ENCODE measurements at places on chromosomes 4 and X. TPM values are rescaled to one million over a fixed set of nuclear protein-coding genes. Genes with fewer than 3 reads are reported as not detected.

DNA sequence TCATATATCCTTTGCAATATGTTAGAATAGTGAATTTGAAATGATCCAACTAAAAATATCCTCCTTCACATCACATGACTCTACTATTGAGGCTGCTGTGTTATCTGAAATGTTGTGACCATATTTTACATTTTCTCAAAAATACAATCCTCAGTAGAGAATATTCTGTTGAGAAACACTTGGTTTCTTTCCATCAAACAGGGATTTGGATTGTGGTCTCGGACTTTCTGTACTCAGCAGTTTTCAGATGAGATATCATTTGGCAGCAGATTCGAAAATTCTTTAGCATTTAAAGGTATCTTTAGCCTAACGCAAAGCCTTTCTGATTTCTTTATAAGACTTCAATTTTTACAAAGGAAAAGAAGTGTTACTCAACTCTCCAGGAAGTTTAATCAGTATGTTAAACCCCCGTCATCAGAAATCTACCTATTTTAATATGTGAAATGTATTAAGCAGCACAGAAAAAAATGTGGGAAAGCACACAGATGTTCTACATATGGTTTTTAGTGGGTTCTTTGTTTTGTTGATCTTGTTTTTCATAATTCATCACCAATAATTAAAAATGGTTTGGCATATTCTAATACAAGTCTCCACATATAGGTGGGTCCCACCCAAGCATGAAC, 55.4 kb upstream of the ANXA3 start:
- no peak overlapping the region for H3K27ac ChIP-seq
- no peak overlapping the region for H3K4me3 ChIP-seq
- no peaks in the 10 kb centered on the region for H3K27me3 ChIP-seq
- peak; percentile 89 for DNase-seq
- H3K4me1 ChIP-seq: no peaks in the 10 kb centered on the region

GRCh38 chrX:1700757-1701156, 85.9 kb downstream of the ASMT start:
- H3K36me3 ChIP-seq: no peaks in the 10 kb centered on the region
- DNase-seq: no peak
- H3K4me3 ChIP-seq: no peak overlapping the region
- H3K27ac ChIP-seq: no peak overlapping the region

- DNase-seq: no peak
- H3K4me3 ChIP-seq: no peak within 1 kb of the TSS
- no peaks in the 10 kb centered on the region for H3K27me3 ChIP-seq
These were observed at the start of gene IL13RA2 for GRCh38 chrX:115017455-115017854. Gene IL13RA2, minus strand, starts transcription at chrX:115017616. Its CDS starts 347 bp downstream, at chrX:115017269.

- DNase-seq: no peak
- H3K4me1 ChIP-seq: no peaks in the 10 kb centered on the region
- no peaks in the 10 kb centered on the region for H3K36me3 ChIP-seq
- no peak overlapping the region for H3K27ac ChIP-seq
- H3K27me3 ChIP-seq: peaks cover 15% of the 10 kb centered on the region
These were observed 29.9 kb upstream of the GAB1 start for GRCh38 chr4:143306788-143307187.

- no peak overlapping the region for H3K4me3 ChIP-seq
- no peaks in the 10 kb centered on the region for H3K27me3 ChIP-seq
- DNase-seq: no peak
- H3K36me3 ChIP-seq: no peaks in the 10 kb centered on the region
- no peaks in the 10 kb centered on the region for H3K4me1 ChIP-seq
These were observed 42.6 kb downstream of the C4orf51 start for GRCh38 chr4:145722561-145722960.

DNA sequence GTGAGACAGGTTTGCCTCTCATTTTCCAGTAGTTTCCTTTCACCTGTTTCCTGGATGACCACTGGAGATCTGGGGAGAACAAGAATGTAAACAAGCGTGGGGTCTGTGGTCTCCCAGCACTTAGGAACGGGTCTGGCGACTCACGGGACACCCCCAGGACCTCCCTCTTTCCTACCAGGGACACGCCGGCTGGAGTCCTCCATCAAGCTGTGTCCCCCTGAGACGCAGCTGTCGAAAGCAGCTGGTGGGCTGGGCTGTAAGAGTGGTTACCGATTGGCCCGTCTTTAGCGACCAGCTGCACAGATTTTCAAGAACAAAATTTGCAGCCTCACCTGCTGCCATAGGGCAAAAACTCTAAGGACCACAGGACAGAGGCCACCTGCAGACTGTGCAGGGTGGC, 11.9 kb downstream of the LRPAP1 start:
- H3K4me1 ChIP-seq: no peaks in the 10 kb centered on the region
- H3K27me3 ChIP-seq: no peaks in the 10 kb centered on the region
- peaks cover 35% of the 10 kb centered on the region for H3K36me3 ChIP-seq
- no peak overlapping the region for H3K27ac ChIP-seq
- no peak overlapping the region for H3K4me3 ChIP-seq
- DNase-seq: no peak

DNA sequence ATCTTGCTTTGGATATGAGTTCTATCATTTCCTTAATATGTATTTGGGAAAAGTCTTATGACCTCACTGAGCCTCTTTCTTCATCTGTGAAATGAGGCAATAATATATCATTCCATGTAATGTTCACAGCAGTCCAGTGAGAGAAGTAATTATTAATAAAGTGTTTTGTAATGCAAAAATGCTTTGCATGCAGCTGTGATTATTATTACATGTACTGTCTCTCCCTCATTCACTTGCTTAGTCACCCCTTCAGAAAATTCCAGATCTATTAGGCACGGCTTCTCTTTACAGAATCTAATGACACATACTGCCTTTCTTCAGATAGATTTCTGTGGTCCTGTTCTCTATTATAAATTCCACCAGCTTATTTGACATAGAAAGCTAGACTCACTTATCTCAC, 53.5 kb upstream of the FGF13 start:
- H3K4me3 ChIP-seq: no peak overlapping the region
- H3K4me1 ChIP-seq: peaks cover 3% of the 10 kb centered on the region
- no peaks in the 10 kb centered on the region for H3K36me3 ChIP-seq
- no peaks in the 10 kb centered on the region for H3K27me3 ChIP-seq

DNA sequence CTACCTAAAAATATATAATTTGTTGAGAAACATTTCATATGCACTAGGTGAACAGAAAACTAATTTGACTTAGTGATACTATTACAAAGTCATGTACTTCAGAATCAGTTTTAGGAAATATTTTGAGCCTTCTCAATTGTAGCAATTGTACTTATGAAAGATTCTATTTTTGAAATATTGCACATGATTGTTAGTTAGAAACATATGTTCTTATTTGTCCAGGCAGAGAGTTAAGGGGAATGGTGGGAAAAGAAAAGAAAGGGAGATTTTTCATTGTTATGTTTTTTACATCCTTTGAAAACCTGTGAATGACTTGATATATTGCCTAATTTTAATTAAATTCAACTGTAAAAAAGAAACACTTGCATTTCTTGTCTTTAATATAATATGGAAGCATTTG, 66.0 kb downstream of the GLRB start:
- no peaks in the 10 kb centered on the region for H3K36me3 ChIP-seq
- H3K27ac ChIP-seq: no peak overlapping the region
- no peaks in the 10 kb centered on the region for H3K27me3 ChIP-seq
- H3K4me1 ChIP-seq: no peaks in the 10 kb centered on the region
- H3K4me3 ChIP-seq: no peak overlapping the region
- no peak for DNase-seq

DNA sequence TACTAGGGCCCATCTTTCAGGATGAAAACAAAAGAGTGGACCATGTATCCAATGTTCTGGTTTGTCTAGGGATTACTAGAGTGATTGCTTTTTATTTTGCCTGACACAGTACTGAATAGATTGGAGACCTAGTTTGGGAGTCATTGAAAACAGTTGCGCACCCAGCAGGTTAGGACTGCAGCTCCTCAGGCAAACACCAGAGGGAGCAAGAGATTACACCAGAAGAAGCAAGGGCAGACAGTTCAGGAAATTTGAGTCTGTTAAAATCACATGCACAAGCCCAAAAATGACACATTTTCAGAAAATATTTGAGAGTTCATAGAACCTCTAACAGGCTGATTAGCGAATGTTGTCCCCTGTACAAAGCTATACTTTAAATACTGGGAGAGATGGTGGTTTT, 55.6 kb downstream of the CYLC1 start:
- DNase-seq: no peak
- no peaks in the 10 kb centered on the region for H3K4me1 ChIP-seq
- no peaks in the 10 kb centered on the region for H3K36me3 ChIP-seq

DNA sequence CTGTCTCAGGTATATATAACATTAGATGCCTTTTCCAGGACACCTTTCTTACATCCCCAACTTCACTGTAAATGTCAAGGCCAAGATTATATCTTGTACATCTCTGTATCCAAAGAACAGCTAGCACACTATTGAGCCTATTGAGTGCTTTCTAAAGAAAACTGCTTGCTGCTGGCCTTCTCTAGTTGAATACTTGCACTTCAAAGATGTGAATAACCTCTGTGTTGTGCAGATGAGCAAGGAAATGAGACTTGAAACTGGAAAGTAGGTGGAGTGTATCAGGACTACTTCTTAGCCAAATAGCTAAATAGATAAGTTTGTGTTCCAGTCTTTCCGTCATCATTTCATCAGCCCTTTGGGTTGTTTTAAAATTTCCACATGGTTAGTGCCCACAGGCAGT, 704.4 kb upstream of the AMOT start:
- no peak overlapping the region for H3K27ac ChIP-seq
- no peak for DNase-seq
- H3K4me1 ChIP-seq: no peaks in the 10 kb centered on the region
- no peaks in the 10 kb centered on the region for H3K36me3 ChIP-seq
- no peak overlapping the region for H3K4me3 ChIP-seq

DNA sequence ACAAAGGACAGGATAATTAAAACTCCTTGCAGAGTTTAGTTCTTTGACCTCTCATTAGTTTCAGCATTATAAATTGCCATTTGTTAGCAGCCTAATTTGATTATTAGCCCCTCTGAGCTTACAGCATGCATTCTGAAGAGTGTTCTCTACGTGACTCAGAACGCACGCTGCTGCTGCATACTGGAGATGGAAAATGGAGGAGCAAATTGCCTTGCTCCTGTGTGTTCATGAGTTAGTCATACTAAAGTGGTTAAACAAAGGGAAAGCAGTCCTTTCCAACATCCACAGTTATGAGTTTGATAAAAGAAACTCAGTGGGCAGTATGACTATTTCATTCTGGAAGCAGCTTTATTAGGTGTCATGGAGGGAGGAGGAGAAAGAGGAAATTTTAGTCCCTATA, 922.5 kb downstream of the RPA4 start:
- no peak overlapping the region for H3K4me3 ChIP-seq
- H3K36me3 ChIP-seq: no peaks in the 10 kb centered on the region
- H3K27me3 ChIP-seq: no peaks in the 10 kb centered on the region
- no peak for DNase-seq
- no peak overlapping the region for H3K27ac ChIP-seq
- no peaks in the 10 kb centered on the region for H3K4me1 ChIP-seq

DNA sequence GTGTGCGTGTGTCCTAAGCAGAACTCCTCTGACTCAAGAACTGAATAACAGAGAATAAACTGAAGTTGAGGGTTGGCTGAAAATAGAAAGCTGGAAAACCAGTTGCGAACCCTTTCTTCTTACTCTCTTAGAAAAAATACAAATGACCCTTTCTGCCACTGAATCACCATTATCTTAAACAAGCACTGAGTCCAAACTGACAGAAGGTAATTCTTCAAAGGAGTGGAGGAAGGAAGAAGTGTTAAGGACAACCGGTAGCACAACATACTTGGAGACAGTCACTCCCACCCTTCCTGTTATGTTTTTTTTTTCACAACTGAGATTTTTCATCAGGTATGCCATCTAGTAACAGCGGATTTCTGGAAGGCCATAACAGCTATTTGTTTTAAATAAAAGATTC, 38.1 kb downstream of the HELQ start:
- DNase-seq: no peak
- H3K36me3 ChIP-seq: peaks cover 30% of the 10 kb centered on the region
- H3K4me3 ChIP-seq: no peak overlapping the region
- no peaks in the 10 kb centered on the region for H3K27me3 ChIP-seq
- H3K27ac ChIP-seq: no peak overlapping the region

- no peaks in the 10 kb centered on the region for H3K36me3 ChIP-seq
- no peak overlapping the region for H3K4me3 ChIP-seq
- no peaks in the 10 kb centered on the region for H3K27me3 ChIP-seq
- no peaks in the 10 kb centered on the region for H3K4me1 ChIP-seq
- H3K27ac ChIP-seq: no peak overlapping the region
These were observed 102.7 kb upstream of the ZNF827 start for GRCh38 chr4:146041139-146042004.

- H3K4me3 ChIP-seq: no peak overlapping the region
- H3K27ac ChIP-seq: no peak overlapping the region
- H3K36me3 ChIP-seq: no peaks in the 10 kb centered on the region
- H3K27me3 ChIP-seq: no peaks in the 10 kb centered on the region
These were observed 62.6 kb upstream of the CLNK start for GRCh38 chr4:10747186-10747585.

The SPP1 gene
- total RNA-seq: 0.12 TPM

The NEK1 gene
- total RNA-seq: 5.1 TPM

The CWH43 gene
- total RNA-seq: not detected

All from cardiac muscle cell (in vitro differentiated cells and primary cell).